ENCODE measurements at places on chromosomes 5 and 9.

GRCh38 chr5:41787265-41787664 lies 83.0 kb downstream of the OXCT1 start:
- DNase-seq: no peak

GRCh38 chr5:158163451-158164295 lies 304.7 kb upstream of the CLINT1 start:
- no peak for DNase-seq

DNA sequence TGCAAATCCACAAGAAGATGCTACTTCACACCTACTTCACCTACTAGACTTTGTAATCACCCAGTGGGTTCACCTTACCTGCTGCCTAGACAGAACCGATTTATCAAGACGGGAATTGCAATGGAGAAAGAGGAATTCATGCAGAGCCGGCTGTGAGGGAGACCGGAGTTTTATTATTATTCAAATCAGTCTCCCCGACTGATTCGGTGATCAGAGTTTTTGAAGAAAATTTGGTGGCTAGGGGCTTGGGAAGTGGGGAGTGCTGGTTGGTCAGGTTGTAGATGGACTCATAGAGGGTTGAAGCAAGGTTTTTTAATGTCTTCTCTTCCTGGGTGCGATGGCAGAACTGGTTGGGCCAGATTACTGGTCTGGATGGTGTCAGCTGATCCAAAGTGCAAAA lies 23.4 kb downstream of the SFXN1 start:
- no peak for DNase-seq

- no peak for DNase-seq
These were observed 32.7 kb upstream of the KCNMB1 start for GRCh38 chr5:170421826-170422225.

GRCh38 chr5:50744776-50745175 lies 78.3 kb downstream of the PARP8 start:
- DNase-seq: no peak

GRCh38 chr9:32986971-32987370 lies 14.5 kb downstream of the APTX start:
- DNase-seq: no peak

GRCh38 chr9:94699715-94700373 lies 26.7 kb upstream of the AOPEP start:
- no peak for DNase-seq

DNA sequence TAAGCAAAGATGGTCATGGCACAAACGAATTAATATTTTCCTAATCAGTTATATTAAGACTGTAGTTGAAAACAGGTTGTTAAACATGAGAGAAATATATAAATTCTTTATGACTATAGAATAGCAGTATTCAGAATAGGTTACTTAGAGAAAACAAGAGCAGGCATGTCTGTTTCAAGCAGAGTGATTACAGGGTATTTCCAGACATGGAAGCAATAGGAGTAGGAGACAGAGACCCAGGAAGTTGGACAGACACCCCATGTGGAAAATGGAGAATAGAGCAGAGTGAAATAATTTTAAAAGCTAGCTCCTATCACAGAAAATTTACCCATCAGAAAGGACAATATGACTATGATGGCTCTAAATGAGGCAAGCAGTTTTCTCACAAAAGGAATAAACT lies 111.5 kb downstream of the IZUMO3 start:
- DNase-seq: no peak

- no peak for DNase-seq
These were observed 198.7 kb downstream of the GNA14 start for GRCh38 chr9:77449240-77450084.

GRCh38 chr5:14190194-14191164 lies 47.3 kb downstream of the TRIO start:
- DNase-seq: no peak

GRCh38 chr9:1415146-1415545 lies 365.0 kb downstream of the DMRT2 start:
- no peak for DNase-seq

GRCh38 chr9:122307061-122307460 lies 42.4 kb downstream of the MRRF start:
- DNase-seq: no peak

DNA sequence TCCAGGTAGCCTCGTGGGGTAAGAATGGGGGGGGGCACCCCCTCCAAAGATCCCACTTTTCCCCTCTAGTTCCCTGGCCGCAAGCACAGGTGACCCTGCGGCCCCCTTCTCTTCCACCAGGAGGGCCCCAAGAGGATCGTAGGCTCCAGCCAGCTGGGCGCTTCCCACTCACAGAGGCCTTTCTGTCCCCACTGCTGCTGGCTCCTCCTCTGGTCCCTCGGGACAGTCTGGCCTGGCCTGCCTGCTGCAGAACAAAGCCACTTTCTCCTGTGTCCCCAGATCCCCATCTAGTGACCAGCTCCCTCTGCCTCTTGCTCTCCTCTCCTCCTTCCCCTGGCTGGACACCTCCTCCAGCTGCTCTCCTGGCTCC lies 534 bp upstream of the SAPCD2 start:
- DNase-seq: no peak

GRCh38 chr5:180803181-180804128 lies 849 bp upstream of the MGAT1 start:
- DNase-seq: peak; percentile 90
